ENCODE measurements at places on chromosomes 2 and 18.

DNA sequence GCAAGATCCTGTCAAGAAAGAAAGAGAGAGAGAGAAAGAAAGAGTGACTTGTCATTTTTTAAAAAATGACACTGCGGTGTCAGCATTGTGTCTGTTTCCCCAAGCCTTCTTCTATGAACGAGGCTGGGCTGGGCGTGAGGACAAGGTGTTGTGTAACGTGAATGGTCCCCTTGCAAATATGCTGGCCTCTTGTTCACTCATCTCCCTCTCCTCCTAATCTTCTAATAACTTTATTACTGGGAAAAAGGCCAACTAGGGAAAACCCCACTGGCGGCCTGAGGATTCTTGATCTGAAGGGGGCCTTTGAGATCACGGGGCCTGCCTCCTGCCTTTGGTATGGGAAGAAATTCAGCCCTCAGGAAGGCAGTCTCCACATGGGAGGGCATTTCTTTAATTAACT lies 163.1 kb downstream of the MIB1 start:
- DNase-seq = no peak

GRCh38 chr2:128444121-128444771 lies 125.6 kb upstream of the HS6ST1 start:
- DNase-seq = peak; percentile 44

GRCh38 chr2:176876493-176877103 lies 336.0 kb upstream of the HNRNPA3 start:
- DNase-seq = no peak

- DNase-seq = peak; percentile 49
Observed at GRCh38 chr2:50491541-50492476, 540.1 kb downstream of the NRXN1 start.

GRCh38 chr2:30689496-30690125 lies 117.6 kb downstream of the CAPN13 start:
- peak; percentile 60 for DNase-seq

DNA sequence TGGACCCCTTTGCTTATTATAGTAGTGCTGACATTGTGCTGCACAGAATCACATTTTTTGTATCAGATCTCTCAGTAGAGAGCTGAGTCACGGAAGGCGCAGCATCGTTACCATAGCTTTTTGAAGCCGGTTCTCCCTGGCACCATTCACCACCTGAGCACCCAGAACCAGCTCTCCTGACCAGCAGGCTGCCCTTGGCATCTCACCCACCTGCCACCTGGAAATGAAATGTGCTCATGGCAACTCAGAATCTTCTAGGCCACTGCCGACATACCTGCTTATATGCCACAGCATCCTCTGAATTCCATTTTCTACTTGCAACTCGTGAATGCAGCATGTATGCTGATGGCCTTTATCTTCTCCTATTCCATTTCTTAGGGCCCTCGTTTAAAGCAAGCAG lies 62.7 kb downstream of the COA5 start:
- no peak for DNase-seq

GRCh38 chr18:54127759-54128378 lies 96.6 kb downstream of the MBD2 start:
- DNase-seq = peak; percentile 84

- DNase-seq = peak; percentile 69
Observed at GRCh38 chr2:234823877-234824376, 127.9 kb upstream of the SH3BP4 start.

DNA sequence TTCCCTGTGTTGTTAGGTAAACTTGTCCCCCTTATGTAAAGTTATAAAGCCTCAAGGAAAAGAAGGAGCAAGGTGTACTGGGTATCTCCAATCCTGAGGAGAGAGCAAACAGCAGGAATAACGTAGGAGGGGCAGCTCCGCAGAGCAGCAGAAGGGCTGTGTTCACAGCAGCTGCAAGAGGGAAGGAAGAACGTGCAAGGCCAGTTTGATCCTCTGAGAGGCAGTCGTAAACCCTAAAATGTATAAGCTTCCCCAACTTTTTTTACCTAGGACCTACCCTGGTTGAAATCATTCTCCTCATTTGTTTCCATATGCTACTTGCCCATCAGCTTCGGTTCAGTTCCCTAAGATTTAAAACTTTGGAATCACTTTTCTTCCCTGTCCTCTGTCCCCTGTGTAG lies 51.9 kb upstream of the MAP3K20 start:
- DNase-seq = no peak

- no peak for DNase-seq
Observed at GRCh38 chr18:55229682-55230081, 270.4 kb upstream of the CCDC68 start.

DNA sequence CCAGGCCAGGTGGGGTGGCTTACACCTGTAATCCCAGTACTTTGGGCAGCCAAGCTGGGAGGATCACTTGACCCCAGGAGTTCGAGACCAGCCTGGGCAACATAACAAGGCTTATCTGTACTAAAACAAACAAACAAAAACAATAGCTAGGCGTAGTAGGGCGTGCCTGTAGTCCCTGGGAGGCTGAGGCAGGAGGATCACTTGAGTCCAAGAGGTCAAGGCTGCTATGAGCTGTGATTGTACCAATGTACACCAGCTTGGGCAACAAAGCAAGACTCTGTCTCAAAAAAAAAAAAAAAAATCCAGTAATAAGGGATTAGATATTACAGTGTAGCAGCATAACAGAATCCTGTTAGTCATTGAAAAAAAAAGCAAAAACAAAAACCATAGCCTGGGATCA lies 223.2 kb upstream of the FOSL2 start:
- no peak for DNase-seq

DNA sequence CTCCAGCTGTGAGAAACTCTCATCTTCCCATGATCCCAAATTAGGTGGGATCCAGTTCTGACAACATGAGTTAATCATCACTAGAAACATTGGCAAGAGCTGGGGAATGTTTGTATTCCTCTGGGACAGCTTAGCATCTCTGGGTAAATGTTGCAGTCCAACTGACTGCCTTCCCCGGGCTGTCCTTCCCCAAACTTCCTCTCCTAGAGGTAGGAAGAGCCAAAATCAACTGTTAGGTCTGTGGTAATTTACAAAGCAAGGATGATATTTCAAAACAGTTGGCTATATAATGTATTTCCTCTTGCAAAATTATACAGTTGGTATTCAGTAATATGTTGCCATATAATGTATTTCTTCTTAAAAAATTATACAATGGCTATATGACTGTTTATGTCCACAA lies 148.5 kb downstream of the MGAT5 start:
- peak; percentile 4 for DNase-seq

- no peak for DNase-seq
Observed at GRCh38 chr2:3965211-3965610, 261.8 kb downstream of the DCDC2C start.

DNA sequence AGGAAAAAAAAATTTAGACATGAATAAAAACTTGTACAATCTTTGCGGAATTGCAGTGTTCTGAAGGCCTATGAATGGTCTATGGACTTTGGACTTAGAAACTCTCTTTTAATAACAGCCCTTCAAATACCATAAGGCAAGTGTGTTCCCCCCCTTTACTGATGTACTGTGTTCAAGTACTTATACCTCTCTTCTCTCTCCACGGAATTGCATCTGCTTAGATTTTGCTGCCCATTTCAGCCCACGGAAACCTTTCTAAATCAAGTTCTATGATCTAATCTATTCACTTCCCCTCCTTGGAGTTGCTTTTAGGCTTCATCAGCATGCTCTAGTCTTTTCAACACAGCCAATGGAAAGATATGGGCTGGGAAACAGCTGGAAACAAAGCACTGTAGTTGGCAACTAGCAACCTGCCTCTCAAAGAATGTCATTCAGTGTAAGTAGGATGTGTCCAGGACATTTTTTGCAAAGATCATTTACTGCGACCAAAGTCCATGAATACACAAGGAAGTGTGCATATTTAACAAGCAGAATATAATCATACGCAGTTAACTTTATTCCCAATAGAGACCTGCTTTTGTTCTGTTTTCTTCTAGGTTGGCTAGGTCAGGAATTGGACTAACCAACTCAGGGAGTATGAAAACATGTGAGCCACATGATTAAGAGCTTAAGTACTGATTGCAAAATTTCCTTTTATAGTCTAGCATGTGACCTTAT lies 58.0 kb downstream of the SLC40A1 start:
- DNase-seq = no peak

- peak; percentile 95 for DNase-seq
Observed at GRCh38 chr18:60549338-60549960, 176.9 kb upstream of the MC4R start.

GRCh38 chr2:13522917-13523821 lies 806.4 kb downstream of the TRIB2 start:
- DNase-seq = peak; percentile 30

All from NCI-H69 (cell line).